Stimulated activated CD4-positive, alpha-beta T cell treated with anti-CD3 and anti-CD28 coated beads, Interleukin-1b, Interleukin-23, amount 100 ng/mL, for 1 hour (primary cell): ENCODE measurements at places on chromosomes 4 and X.

GRCh38 chr4:176587920-176588319 lies 204.8 kb downstream of the VEGFC start:
- no peak for DNase-seq

- DNase-seq = no peak
Observed at GRCh38 chrX:15336023-15336413, 695 bp upstream of the PIGA start.

- DNase-seq = no peak
Observed at GRCh38 chr4:174474457-174475075, 47.7 kb downstream of the HPGD start.

DNA sequence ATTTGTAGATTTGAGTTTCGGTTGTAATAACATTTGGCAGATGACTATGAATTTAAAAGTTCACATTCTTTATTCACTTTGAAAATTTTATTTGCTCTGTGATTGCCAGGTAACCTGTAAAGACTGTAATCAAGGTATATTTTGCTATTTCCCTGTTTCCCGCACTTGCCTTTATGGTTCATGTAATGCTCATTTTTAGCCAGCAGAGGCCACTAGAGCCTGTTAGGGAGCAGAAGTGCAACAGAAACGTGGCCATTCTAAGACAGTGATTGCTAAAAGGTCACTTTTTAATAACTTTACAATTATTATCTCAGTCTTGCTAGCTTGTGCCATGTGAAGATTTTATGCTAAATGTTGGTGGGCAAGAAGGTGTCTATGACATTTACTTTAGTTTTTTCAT lies 12.4 kb downstream of the YIPF6 start:
- DNase-seq = no peak

DNA sequence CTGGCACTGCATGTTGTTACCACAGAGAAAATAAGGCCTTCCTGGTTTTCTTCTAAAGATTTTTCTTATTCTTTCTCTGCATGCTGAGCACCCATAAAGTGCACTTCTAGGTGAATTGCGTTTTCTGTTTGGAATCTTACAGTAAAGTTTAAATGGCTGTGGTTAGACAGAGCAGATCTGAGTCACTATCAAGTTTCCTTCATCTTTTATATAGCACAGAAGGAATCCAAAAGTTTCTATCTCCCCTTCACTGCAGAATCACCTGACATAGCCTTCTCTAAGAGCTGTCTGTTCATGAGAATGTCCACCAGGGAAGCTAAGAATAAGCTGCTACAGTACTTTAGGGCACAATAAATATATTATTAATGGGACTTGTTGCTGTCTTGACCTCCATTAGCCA lies 455.5 kb upstream of the FAM241A start:
- DNase-seq = no peak

GRCh38 chrX:125627676-125628075 lies 308.0 kb downstream of the TEX13C start:
- no peak for DNase-seq

DNA sequence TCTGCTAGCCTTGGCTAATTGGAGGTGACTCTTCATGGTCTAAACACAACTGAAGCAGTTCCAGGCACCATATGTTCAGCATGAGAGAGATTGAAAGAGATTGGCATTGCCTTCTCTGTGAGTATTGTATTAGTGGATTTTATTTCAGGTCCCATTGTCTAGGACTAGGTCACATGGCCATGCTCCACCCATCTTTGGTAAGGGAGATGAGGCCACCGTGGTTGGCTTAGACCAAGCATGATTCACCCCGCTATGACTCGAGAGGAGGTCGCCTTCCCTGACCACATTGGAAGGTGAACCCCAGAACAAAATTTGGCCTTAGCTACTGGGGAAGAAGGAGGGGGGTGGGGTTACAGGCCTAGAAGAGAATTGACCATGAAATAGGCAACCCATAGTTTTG lies 109.9 kb upstream of the BCOR start:
- DNase-seq = no peak

- DNase-seq = peak; percentile 71
Observed at GRCh38 chr4:56467284-56468096, at the start of gene SRP72. Gene SRP72 (plus strand): TSS chr4:56467617. CDS start chr4:56467636, 19 bp downstream.
